GM20000 (cell line): ENCODE measurements at places on chromosomes 6 and 20.

GRCh38 chr6:20943040-20943627 lies 408.9 kb downstream of the CDKAL1 start:
- DNase-seq, result no peak

DNA sequence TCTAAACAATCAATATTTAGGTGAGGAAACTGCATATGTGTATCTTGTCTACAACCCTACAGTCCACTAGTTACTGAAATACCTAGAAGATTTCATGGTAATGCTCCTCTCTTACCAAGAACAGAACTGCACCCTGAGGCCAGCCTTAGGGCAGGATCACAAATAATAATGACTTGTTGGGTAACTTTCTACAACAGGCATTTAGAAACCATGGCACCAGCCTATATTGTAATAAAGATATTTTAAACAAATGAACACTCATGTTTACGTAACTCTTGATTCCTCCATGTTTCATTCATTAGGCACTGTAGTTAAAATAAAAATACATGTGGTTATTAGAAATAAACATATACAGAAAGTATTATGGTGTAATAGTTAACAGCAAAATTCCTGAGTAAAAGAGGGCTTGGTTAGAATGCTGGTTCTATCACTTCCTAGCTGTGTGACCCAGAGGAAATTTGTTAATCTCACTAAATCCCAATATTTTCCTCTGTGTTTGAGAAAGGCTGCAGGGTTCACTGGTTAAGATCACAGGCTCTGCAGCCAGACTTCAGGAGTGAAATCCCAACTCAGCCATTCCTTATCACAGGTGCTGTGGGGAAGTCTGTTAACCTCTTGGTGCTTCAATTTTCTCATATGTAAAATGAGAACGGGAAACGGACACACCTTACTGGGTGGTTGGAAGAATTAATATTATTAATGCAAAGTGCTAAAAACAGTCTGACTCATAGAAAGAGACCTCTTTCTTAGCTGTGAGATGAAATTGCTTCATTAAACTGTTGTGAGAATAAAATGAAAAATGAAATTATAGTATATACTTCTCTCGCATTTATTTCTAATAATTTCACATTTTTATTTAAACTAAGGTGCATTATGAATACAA lies 8.5 kb downstream of the HMGN3 start:
- no peak for DNase-seq

- no peak for DNase-seq
These were observed 3.4 kb downstream of the TFAP2B start for GRCh38 chr6:50822078-50822476.

DNA sequence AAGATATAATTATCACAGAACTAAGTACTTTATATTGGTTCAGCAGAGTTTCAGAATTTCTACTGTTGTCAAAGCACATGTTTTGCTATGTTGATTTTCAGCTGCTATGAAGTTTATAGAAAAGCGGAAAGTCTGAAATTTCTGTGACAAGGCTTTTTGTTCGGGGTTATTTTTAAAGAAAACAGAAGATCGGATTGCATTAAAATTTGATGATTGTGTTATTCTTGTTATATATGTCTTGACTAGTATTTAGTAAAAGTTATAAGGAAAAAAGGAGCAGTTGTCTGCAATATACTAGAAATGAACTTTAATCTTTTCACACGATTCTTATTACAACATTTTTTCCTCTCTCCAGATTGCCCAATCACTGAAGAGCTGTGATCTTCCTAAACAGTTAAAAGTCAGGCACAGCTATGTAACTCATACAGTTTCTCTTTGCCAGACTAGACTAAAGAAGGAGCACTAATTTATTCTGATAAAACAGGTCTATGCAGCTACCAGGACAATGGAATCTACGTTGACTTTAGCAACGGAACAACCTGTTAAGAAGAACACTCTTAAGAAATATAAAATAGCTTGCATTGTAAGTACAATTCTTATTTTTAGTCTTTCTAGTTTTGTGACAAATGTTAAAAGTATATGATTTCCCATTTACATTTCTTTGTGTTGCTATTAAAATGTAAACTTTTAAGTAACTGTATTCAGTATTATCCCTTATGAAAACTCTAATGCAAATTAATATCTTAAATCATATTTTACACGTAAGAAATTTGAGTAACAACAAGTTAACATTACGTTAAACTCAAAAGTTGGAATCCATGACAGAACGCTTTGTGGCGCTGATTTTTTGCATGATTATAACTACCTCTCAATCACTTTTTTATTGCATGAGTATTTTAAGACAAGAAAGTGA lies at the start of gene ENPP3:
Gene ENPP3, plus strand, starts transcription at position 423 of the 913 bp plus-strand sequence. Its CDS starts 83 bp downstream, at position 506.
- no peak for DNase-seq

DNA sequence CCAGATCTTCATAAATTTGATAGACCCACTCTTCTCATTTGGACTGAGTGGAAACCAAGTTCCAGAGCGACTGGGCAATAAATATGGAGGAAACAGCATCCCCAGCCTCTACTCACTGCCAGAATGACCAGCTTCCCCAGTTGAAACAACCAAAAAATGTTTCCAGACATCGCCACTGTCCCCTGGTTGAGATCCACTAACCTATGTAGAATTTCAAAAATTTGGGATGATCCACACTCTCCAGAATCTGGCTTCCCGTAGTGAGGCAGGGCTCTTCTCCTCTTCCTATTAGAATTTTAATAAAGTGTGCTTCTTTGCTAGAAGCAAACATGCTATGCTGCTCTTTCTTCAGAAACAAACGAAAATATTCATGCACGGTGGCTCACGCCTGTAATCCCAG lies 287.0 kb upstream of the SUPT3H start:
- DNase-seq, result no peak

- DNase-seq, result no peak
These were observed 3.6 kb upstream of the ADGRG6 start for GRCh38 chr6:142297996-142298753.

GRCh38 chr20:37365760-37366638 lies 20.1 kb downstream of the SRC start:
- DNase-seq, result no peak

GRCh38 chr6:168374051-168374502 lies 54.5 kb upstream of the DACT2 start:
- no peak for DNase-seq

DNA sequence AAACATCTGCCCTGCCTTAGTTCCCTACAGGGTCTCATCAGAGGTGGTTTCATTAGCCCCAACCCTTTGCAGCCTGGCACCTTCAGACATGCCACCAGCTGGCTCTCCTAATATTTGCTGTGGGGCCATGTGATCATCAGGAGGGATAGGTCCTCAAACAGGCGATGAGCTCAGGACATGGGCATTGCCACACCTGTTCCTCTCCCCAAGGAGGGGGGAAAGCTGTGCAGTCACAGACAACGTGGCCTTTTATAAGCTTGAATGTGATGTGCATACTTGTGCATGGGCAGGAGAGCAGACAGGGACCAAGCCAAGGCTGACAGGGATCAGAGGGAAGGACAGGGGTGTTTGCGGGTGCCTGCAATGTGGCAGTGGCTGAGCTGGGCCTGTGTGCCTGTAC lies 78.8 kb upstream of the ZNFX1 start:
- DNase-seq, result no peak

DNA sequence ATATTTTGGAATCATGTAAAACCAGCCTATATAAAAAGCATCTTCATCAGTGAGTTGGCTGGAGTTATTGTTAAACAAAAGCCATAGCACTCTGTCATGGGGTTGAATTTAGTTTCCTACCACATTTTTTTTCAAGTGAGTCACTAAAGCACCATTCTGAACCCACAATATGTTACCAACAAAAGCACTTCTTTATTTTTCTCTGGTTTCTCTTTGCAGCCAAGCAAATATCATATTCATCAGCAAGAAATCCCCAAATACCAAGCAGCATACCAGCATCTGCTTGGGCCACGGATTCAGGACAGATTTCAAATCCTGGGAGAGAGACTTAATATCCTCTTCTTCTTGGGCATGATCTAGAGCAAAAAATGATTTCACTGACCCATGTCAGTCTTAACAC lies 441.4 kb downstream of the BCKDHB start:
- no peak for DNase-seq

GRCh38 chr6:98024359-98024758 lies 741.3 kb upstream of the MMS22L start:
- no peak for DNase-seq

DNA sequence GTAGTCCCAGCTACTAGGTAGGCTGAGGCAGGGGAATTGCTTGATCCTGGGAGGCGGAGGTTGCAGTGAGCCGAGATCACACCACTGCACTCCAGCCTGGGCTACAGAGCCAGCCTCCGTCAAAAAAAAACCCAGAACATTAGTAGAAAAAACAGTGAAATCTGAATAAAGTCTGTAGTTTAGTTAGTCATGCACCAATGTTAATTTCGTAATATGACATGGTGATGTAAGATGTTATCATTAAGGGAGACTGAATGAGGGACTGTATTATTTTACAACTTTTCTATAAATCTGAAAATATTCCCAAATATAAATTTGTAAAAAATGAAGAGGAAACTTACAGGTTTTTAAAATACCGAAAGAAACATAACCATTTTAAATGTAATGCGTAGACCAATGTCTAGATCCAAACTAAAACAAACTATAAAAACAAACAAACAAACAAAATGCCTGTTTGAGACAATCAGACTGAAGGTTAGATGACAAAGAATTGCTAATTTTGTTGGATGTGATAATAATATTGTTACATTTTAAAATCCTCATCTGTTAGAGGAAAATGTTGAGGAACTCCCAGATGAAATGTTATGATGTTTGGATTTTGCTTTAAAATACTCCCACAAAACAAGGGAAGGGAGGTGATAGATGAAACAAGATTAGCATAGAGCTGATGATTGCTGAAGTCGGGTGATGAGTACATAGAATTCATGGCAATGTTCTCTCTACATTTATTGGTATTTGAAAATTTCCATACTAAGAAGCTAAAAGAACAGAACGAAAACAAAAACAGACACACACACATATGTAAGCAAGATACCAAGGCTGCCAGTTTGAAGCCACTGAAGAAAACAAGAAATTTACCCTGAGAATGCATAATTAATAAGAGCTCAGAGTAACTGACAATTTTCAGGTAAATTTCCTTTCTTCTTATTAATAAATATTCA lies 1.8 kb downstream of the GSTA4 start:
- no peak for DNase-seq

DNA sequence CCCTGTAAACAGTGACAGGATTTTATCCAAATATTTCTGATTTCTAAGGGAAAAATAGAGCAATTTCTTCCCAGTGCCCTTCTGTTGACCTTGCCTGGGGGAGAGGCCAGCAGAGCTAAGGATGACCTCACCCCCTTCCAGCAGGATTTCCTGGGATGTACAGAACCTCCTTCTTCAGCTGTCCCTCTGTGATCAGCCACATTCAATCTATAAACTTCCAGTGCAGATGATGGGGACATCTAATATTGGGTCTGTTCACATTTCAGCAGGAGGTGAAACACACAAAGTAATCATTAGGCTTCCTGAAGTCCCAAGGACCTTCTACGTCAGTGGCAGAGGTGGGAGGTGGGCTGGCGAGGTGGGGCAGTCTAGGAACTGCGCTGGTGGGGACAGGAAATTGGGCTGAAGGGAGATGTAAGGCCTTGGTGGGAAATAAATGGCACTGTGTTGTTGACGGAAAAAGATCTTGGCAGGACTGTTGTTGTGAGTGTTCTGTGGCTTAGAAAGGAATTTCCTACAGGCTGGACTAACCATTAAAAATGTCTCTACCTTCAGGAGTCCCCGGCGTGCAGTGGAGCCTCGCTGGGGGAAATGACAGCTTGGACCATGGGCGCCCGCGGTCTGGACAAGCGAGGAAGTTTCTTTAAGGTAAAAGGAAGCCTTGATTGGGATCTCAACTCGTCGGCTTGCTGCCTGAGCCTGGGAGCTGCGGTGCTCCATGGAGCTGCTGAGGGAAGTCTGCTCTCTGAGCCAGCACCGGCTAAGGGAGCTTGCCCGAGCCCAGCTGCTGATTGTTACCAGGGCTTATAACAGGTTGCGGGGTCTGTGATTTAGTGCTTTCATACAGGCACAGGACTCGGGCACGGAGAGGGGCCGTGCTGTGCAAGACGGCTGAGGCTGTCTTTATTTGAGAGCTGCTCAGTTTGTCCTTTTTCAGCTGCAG lies 127.9 kb upstream of the NAA20 start:
- no peak for DNase-seq

DNA sequence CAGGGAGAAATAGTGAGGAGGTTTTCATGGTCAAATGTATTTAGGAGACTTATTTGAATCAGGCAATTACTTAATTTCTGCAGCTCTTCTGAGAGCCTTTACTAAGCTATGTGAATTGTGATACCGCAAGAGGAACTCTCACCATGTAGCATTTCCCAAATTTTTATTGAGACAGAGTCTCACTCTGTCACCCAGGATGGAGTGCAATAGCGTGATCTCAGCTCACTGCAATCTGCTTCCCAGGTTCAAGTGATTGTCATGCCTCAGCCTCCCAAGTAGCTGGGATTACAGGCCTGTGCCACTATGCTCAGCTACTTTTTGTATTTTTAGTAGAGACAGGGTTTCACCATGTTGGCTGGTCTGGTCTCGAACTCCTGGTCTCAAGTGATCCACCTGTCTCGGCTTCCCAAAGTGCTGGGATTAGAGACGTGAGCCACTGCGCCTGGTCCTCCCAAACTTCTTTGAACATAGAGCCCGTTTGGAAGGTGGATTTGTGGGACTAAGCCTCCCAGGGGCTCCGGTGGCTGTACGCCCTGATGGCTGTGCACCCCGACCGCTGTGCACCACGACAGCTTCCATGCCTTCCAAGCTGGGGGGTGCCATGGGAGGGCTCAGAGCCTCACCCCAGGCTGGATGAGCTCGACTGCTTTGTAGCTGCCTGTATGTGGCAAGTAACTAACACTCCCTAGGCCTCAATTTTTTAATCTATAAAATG lies 5.7 kb upstream of the MPC1 start:
- no peak for DNase-seq

DNA sequence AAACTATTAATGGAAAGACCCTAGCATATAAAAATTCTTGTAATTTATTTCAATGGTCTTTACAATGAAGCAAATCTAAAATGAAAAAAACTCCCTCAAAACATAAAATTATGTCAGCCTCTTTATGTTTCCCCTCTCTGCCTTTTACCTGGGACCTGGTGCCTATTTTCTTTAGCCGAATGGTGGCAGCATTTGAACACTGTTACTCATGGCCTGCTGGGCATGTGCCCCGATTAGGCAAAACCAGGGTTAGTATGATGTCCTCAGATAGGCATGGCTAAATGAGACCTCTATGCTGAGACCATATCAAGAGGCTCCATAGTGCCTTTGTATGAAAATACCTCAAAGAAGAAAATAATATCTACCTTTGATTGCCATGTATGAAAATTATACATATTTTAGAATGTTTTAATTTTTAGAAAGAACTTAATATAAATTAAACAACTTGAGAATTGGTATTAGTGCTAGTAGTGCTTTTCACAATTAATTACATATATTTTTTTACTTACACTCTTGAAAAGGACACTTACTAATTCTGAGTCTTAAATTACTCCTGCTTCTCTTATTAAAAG lies 22.5 kb upstream of the C6orf58 start:
- peak; percentile 20 for DNase-seq

GRCh38 chr20:10578607-10579006 lies 95.2 kb downstream of the JAG1 start:
- DNase-seq, result no peak

DNA sequence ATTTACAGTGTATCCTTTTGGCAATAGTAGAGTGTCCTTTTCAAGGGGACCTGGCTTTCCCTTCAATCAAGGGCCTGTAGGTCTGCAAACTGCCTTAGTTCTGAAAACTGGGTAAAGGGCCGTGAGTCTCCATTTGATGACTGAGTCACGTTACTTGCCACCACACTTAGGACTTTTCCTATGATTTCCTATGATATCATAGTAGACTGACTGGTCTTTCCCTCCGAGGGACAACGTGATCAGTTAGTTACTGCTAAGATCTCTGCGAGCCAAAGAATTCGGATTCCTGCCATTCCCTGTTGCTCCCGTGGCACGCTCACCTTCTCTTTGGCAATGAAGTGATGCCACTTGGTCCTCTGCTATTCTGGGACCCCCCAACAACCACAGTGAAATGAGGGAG lies 8.4 kb downstream of the ZNF831 start:
- DNase-seq, result no peak
